ENCODE measurements at places on chromosomes 2 and 18.

- DNase-seq, result no peak
These were observed 64.8 kb upstream of the LCLAT1 start for GRCh38 chr2:30382162-30382783.

DNA sequence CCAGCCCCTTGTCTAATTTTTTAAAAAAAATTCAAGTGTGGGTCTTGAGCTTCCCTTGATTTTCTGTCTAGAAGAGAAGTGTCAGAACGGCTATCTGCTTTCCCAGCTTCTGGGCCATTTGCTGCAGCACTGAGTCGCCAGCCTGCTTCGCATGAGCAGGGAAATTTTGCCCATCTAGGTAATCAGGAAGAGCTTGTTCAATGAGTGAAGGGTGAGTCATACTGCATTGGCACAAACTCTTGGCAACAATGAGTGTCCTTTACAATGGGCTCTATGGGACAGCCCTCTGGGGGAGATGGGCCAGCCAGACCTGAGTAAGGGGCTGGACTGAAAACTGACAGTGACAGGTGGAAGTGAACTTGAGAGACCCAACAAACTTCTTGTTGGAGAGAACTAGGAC is 2.4 kb upstream of the RNF144A start:
- DNase-seq, result no peak

DNA sequence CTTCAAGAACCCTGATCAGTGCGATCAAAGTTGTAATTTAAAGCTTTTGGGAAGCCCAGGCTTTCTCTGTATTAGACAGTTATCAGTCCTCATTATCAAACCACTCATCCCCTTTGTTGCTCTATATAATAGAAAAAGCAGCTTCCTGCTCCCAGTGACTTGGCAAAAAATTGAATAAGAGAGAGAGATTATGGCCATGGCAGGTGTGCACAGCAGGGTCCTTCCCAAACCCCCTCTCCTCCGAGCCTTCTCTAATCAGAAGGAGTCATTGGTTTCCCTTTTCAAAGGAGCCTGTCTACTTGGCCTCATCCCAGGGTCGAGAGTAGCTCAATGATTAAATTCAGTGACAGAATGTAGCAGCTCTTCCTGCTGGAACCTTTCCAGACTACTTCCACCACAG is 81.5 kb downstream of the SEMA4F start:
- no peak for DNase-seq

- no peak for DNase-seq
These were observed 224.5 kb upstream of the MGAT5 start for GRCh38 chr2:134029418-134029817.

DNA sequence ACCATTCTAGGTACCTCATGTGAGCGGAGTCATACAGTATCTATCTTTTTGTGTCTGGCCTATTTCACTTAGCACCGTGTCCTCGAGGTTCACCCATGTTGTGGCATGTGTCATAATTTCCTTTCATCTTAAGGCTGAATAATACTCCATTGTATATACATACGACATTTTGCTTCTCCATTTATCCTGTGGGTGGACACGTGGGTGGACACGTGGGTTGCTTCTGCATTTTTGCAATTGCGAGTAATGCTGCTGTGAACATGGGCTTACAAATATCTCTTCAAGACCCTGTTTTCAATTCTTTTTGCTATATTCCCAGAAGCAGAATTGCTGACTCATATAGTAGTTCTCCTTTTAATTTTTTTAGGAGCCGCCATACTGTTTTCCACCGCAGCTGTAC is 243.6 kb upstream of the EPAS1 start:
- DNase-seq, result no peak
